Activated T-helper 1 cell treated with anti-CD3 and anti-CD28 coated beads, Interleukin-2, amount 50 U/mL, for 16 hours (primary cell): ENCODE measurements at places on chromosomes 5 and 9.

- no peak for DNase-seq
These were observed 216.3 kb downstream of the TTLL11 start for GRCh38 chr9:121876658-121877271.

DNA sequence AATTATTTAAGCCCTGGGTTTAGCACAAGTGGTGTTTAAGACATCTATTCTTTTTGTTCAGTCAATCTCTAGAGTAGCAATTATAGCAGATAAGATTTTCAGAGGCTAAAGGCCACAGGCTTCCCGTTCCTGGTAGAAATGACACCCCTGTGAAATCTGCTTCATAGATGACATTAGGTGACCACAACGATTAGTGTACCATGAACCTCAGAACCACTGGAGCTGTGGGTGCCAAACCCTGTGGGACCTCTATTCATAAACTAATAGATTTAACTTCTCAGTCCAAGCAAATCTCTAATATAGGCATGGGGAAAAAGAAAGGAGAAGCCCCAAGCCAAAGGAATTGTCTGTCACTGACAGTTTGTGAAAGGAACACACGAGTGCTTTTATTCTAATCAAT, 207.4 kb downstream of the ARRDC3 start:
- DNase-seq: no peak

DNA sequence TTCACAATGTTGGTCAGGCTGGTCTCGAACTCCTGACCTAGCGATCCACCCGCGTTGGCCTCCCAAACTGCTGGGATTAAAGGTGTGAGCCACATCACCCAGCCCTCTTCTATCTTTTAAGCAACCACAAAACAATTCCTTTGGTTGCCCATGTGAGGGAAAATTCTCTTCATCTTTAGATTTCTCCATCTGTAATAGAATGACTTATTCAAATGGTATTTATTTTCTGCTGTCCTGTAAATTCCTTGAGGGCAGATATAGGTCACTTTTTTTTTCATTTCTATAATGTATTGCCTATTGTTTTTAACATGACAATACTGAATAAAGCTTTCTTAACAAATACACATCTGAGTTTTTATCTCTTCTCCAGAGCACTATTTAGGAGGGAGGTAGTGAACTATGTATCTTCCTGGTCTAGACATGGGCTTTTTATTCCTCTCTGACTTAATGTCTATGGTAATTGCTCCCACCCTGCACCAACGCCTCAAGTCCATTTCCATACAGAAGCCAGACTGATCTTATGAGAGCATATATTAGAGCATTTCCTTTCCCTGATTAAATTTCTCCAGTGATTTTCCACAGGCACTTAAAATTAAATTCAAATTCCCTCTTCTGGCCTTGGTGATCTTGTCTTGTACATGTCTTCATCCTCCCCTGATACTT, 595.6 kb downstream of the CAAP1 start:
- no peak for DNase-seq

DNA sequence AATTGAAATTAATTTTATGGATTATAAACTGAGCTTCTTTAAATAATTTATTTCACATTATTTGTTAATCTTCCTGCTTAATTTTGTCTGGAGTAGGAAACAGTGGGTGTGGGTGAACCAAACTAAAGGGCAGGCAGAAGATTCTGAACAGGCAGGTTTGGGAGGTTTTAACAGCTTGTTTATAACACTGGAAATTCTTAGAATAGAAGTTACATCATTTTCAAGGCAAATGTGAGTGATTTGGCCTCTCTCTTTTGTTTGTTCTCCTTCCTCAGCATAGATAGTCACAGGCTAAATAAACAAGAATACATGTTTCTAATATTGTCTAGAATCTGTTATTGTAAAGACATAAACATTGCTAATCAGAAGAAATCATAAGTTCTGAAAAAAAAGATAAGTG, 970.9 kb upstream of the NUDT12 start:
- DNase-seq: no peak

GRCh38 chr5:126137891-126138280, 285.3 kb upstream of the GRAMD2B start:
- DNase-seq: no peak

- DNase-seq: no peak
These were observed 305.0 kb upstream of the TNC start for GRCh38 chr9:115422932-115423440.

DNA sequence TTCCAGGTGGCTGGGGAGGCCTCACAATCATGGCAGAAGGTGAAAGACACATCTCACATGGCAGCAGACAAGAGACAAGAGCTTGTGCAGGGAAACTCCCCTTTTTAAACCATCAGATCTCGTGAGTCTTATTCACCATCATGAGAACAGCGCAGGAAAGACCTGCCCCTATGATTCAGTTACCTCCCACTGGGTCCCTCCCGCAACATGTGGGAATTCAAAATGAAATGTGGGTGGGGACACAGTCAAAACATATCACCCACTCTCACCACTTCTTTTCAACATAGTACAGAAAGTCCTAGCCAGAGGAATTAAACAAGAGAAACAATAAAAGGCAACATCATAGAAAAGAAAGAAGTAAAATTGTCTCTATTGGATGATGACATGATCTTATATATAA, 223.4 kb upstream of the SLC24A2 start:
- DNase-seq: no peak

- no peak for DNase-seq
These were observed 200.9 kb upstream of the RIOK2 start for GRCh38 chr5:97383996-97384395.

GRCh38 chr9:92295240-92295790, 1.8 kb upstream of the IARS1 start:
- DNase-seq: no peak

DNA sequence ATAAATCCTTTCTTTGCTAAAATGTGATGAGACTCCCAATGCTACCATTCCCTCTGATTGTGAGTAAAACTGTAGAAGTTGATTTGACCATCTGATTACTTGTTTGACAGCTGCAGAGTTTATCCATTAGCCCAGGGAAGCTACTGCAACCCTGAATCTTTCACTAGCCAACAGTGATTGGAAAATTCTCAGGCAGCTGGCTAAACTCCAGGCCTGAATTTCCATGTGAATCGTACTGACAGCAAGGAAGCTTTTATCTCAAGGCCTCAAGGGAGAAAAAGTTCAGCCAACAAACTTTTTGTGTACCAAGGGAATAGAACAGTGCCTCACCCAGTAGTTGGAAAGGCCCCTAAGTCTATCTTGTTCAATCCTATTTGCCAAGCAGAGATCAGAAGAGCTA, 246.7 kb upstream of the TRPM3 start:
- DNase-seq: no peak

DNA sequence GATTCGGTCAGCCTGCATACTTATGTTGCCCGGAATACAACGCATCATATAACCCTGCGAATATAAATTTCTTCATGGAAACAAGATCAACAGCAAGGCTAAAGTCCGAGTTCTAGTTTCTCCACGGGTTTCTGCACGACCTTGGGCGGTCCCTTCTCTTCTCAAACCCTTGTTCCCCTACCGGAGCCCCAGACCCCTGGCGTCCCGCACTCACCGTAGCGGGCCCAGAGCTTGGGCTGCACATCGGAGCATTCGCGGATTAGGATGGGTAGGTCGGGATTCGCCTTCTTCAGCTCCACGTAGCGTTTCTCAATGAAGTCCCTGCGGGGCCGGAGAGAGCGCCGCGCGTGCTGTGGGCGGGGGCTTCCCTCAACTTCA, 399 bp downstream of the NDUFA2 start:
- DNase-seq: no peak

DNA sequence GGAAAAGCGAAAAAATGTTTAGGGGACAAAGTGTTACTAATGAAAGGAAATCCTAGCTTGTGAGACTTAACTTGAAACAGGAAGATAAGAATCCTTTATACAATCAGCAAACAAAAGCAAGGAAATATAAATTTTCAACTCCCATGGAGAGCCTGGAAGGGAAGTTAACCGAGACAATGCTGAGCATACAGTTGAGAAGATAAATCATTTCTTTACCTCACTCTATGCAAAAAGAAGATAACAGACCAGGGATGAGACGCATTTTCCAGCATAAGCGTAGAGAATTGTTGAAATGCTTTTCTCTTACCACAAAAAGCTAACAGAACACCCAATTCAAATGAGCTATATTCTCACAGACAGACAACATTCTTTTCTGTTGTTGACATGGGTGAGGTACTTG, 309.6 kb downstream of the CWC27 start:
- no peak for DNase-seq

GRCh38 chr5:59143926-59144333, 561.1 kb downstream of the RAB3C start:
- no peak for DNase-seq

DNA sequence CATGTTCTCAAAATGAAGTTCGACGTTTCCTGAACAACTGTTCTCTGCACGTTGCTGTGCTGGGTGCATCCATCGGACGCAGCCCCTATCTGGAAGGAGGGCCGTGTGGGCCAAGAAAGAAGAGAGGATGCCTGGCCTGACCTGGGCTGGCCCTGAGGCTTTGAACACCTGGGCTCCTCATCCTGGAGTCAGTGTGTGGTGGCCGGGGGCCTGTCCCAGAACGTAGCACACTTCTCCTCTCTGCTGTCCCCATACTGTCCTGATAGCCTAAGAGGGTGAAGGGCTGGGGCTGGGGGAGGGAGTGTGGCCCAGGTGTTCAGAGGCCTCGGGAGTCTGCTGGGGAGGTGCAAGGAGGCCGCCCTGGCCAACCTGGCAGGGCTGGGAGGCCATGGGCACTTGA, 21.5 kb downstream of the COL5A1 start:
- DNase-seq: no peak

DNA sequence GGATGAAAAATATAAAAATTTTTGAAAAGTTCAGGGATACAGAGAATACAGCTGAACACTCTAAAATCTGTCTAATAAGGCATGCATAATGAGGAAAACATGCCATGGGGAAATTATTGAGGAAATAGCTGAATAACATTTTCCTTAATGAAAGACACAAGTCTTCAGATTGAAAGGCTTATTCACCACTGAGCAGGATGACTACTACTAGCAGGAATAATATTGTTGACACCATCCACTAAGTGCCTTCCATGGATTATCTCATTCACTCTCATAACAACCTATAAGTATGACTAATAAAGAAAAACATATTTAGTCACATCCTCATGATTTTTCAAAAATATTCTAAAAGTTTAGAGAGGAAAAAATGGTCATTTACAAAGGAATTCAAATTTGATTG, 96.7 kb upstream of the FER start:
- DNase-seq: no peak

DNA sequence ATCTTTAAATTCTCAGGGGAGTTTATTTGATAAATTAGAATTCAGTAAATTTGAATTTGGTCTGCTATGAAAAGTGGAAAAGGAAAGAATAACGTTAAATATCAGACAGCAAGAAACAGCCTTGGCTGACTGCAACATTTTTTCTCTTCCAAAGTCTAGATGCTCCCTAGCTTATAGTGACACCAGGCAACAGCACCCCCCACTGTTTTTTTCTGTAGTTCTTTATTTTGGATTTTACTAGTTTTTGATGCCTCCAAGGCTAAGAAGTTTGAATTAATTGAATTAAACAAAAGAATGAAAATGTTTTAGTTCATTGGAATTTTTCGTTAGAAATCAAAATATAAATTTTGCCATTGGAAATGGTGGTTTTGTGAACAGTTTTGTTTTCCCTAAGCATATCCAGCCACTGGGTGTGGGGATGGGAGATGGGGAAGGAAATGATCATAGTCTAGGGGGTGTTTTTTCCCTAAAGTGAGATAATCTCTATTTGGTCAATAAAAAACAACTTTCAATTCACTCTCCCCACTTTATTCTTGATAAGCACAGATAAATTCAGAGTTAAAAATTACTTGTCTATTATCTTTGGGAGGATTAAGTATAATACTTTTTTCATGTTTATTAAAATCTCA, 199.3 kb upstream of the CD180 start:
- DNase-seq: no peak

DNA sequence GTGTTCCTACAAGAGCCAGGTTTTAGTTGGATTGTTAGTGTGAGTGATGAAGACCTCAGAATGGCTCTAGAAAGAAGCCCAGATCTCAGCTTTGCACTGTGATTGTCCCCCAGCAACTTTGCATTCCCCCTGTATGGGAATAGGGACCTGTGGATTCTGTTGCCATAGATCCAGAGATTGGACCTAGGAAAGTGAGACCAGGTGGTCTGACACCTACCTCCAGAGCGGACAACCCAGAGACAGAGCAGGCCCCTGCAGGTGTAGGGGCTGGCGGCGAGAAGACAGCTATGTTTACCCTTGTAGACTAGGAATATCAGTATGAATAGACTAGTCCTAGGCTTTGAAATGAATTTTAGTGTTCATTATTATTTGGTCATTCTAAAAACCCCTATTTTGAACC, 53.6 kb downstream of the IRF1 start:
- DNase-seq: no peak

GRCh38 chr5:14109771-14110170, 33.4 kb upstream of the TRIO start:
- DNase-seq: no peak

GRCh38 chr9:751137-752051, 90.1 kb upstream of the DMRT1 start:
- DNase-seq: no peak

DNA sequence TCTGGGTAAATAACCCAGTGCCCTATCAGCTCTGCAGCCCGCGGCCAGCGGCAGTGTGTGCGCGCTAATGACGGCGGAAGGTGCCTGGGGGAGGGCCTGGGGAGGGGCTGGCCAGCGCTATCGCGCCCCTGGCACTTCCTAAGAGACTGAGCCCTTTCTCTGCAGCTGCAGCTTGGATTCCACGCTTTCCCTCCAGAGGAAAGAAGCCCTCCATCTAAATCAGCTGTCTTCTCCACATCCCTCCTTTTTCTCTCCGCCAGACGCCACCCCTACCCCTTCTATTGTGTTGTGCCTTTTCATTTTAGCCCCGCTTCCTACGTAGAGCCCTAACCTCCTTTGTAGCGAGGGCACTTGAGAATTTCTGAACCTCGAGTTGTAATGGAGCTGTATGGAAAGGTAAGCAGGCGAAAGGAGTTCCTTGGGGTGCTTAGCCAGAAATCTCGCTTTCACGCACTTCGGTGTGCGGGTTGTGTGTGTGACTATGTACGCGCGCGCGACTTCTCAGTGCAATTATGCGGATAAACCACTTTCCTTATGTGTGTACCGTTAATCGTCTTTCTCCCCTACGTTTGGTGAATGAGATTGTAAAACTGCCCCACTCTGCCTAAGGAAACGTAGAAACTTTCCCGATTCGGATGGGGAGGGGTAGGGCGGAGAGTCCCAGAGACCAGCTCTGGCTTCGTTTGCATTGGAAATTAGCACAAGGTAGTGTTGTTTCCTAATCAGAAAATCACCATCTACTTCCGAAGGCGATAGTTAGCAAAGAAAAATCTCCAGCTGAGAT, 664 bp upstream of the RAB3C start:
- no peak for DNase-seq

DNA sequence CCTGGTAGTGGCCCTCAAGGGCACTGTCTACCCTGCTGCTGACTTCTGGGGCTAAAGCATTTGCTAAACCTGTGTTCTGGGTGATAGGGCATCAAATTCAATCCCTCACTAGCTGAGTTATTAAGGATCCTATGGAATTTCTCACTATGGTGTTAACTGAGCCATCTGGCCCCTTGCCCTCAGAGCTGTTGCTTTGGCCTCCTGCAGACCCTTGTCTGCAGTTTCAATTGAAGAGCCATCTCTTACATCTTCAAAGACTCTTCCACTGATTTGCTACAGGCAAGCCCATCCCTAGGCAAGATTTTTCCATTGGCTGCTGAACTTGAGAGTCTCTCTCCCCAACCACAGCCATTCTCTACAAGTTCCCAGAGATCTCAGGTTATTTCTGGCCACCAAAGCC, 418.2 kb downstream of the ZNF608 start:
- DNase-seq: no peak

- DNase-seq: peak; percentile 38
These were observed 76.3 kb downstream of the SEMA4D start for GRCh38 chr9:89421595-89421994.
